NCI-H187 treated with DMSO at 0.1 percent for 48 hours (cell line): ENCODE measurements at places on chromosomes 7 and 10.

DNA sequence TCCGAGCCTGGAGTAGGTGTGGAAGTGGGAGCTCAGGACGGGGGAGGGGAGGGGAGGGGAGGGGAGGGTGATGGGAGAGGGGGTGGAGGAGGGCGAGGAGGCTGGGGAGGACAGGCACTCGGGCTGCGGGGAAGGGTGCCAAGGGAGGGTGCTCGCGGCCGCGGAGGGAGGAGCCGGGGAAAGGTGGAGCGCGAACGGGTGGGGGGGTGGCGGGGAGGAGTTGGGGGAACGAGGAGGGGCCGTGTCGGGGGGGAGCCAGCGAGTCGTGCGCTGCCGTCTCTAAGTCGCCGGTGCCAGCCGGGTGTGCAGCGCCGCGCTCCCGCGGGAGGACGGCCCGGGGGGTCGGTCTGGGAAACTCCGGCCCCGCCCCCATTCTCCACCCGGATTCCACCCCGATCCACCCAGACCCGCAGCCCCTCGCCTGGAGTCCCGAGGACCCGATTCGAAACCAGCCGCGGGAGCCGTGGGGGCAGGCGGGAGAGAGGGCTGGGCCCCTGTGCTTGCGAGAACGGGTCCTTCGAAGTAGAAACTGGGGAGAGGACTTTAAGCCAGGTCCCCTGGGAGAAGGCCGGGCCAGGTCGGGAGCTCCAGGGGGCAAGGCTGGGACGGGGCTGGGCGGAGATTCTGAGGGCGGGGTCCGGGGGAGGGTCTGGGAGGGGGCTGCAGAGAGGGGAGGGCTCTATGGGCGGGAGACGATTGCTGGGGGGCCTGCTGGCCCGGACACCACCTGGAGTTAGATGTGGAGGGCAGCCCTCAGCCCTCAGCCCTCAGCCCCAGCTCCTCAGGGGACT, at the start of gene ZNF467:
Gene ZNF467 (minus strand): TSS at position 143 of the 791 bp plus-strand sequence. CDS start 2,556 bp downstream, outside the sequence.
- DNase-seq, result no peak

DNA sequence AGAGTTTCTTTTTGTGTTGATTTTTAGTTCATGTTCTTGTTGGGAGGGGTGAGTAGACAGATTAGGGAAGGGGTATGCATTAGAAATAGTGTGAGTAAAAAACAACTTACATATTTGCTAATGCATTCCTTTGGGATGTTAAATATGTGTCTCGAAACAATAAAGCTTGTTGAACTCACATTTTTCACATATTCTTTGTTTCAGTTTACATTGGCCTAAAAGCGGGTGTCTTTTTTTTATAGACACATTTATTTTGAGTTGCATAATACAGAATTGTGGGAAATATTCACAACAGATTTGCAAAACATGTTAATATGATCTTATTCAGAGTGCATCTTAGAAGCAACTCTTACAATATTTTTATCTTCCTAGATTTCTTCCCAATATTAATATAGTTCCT, 337.5 kb upstream of the CNTNAP2 start:
- DNase-seq, result no peak

- DNase-seq, result no peak
Measured at GRCh38 chr7:2106924-2107323, 125.8 kb downstream of the MAD1L1 start.

- no peak for DNase-seq
Measured at GRCh38 chr7:78169992-78170391, 371.4 kb downstream of the PHTF2 start.

DNA sequence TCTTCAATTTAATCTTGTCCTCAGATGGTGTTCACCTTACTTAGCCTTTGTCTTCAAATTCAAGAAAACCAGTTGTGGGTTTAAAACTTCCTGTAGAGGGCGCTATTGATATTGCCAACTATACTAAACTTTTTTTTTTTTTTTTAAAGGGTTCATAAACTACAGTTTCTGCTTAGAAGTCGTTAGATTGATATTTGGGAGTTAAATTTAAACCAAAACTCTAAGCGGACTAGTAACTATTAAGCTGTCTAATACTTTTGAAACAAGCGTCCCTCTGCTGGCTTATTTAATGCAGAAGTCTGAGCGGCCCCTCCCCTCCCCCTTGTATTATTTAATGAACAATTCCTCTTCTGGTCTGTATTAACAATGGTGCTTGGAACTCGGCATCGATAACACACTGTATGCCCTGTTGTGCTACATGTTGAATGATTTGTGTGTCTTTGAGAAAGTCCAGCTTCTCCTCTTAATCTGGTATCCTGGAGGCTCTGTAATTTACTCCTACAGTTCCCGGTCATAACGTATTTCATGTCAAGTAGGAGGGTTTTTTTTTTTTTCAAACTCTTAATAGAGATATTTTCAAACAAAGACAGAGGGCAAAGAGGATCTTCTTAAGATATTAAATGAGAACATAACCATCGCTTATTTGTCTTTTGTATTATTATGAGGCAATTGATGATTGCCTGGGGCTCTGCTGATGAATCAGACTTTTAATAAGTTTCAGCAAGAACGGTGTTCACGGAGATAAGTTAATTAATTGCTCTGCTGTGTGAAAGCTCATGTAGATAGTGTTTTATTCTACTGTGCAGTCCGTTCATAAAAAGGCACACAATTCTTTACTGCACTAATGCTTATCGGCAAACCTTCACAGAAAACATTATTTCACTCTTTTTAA, 22.6 kb upstream of the CREB5 start:
- DNase-seq, result no peak

DNA sequence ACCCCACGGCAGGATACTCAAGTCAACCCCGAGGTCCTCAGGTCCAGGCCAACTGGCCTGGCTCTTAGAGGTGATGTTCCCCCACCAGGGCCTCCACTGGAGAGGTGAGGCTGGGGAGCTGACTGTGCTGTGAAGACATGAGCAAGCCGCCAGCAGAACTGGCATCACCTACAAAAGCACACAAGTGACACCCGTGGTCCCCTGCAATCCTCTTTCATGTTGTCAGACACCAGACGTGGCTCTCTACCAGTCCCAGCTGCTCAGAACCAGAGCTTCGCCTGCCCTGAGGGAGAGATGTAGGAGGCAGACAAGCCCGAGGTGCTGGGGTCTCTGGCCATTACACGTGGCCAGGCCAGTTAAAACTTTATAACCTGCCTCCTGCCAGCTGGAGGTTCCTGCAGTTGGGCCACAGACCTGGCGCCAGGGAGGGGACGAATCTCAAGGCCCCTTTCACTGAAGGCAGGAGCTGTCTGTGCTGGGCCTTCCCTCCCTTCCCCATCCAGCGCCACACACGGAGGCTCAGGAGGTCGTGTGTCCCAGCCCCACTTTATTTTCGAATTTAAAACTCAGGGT, 2.2 kb downstream of the COMTD1 start:
- DNase-seq, result no peak

- no peak for DNase-seq
Measured at GRCh38 chr7:4461531-4461930, 220.6 kb upstream of the FOXK1 start.

- DNase-seq, result no peak
Measured at GRCh38 chr7:21191321-21192073, 236.4 kb upstream of the SP4 start.

DNA sequence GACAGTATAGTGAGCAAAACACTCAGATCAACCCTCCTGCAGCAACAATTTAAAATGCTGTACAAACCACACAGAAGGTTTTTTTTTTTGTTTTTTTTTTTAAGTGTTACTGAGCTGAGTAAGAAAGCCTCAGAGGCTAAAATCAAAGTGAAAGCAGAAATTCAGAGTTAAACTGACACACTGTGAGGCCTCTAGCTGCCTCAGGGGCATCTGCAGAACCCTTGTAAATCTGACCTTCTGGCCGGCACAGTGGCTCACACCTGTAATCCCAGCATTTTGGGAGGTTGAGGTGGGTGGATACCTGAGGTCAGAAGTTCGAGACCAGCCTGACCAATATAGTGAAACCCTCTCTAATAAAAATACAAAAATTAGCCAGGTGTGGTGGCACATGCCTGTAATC, 7.4 kb upstream of the GNA12 start:
- DNase-seq, result no peak

DNA sequence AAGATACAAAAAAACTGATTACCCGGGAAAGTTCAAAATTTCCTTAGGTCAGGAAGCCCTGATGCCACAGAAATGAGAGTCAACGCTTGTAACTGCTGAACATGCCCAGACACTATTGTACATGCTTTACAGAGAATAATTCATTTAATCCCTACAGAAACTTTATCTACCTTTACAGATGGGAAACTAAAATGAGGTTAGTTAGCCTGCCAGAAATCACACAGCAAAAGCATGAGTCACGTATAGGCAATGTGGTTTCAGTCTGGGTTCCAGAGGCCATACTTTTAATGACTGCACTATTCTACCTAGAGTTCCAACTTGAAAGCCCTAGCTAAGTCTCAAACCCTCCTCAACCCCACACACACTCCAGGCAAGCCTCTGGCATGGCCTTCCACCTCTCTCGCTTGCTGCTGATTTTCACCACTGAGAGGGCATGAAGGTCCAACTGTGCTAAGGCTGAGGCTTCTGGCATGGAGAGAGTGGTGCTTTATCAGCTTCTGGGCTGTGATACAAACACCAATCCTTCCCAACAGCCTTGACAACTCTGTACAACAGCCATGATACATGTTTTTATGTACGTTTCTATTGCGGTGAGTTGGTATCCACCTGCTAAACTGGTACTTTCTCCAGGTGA, 1011.2 kb upstream of the GHITM start:
- no peak for DNase-seq

GRCh38 chr10:133006806-133007205, 64.4 kb upstream of the CFAP46 start:
- DNase-seq, result no peak

DNA sequence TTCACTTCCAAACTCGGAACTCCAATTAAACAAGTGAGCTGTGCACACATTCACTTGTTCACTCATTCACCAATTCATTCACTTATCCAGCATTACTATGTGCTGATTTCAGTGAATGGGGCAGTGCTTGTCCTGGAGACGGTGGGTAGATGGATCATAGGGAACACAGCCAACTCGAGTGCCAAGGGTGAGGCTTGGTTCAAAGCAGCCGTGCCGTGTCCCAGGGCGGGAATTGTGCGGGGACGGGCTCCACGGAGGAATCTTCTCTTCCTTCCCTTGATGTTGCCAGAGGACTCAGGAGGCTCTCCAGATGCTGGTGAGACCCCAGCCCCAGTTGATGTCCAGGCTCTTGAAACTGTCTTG, 2.9 kb downstream of the SH2D4B start:
- DNase-seq, result no peak

DNA sequence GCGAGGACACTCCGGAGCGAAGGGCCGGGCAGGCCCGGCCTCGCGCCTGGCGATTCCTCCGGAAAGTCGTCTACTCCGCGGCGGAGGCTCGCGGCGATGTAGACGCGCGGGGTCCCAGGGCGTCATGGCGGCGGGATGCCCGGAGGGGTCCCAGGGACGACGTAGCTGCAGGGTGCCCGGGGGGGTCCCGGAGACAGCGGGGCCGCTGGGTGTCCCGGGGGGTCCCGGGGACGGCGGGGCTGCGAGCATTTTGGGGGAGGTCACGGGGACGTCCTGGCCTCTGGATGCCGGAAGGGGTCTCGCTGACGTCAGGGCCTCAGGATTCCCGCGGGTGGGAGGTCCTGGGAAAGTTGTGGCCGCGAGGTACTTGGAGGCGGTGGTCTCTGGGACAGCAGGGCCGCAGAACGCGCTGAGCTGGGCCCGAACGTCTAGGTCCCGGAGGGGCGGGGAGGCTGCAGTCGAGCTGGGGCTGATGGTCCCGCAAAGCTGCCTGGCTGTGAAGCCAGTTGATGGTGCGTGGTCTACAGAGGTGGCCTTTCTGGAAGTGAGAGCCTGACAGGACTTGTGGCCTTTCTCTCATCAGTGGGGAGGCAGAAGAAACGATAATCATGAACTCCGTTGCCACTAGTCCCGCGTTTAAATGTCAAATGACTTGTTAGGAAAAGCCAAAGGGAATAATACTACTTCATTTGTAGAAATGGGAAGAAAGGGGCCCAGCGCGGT, 637 bp downstream of the HSPA14 start:
- DNase-seq, result no peak

DNA sequence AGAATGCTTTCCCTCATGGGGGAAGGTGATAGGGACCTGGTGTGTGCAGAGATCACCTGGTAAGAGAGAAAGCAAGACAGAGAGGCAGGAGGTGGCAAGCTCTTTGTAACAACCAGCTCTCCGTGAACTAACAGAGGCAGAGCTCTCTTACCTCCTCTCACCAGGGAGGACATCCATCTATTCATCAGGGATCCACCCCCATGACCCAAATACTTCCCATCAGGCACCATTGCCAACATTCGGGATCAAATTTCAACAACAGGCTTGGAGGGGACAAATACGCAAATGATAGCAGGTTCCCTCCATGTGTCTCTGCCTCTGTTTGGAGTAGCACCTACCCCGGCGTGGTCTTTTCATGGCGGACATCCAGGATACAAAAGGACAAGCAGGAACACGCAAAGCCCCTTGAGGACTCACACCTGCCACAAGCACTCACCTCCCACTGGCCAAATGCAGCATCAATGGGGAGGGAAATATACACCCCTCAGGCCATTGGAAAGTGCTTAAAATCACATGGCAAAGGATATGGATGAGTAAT, 431.2 kb upstream of the AUTS2 start:
- peak; percentile 99 for DNase-seq

- DNase-seq, result no peak
Measured at GRCh38 chr10:103040418-103040817, 122.3 kb downstream of the CNNM2 start.

- no peak for DNase-seq
Measured at GRCh38 chr7:45718464-45719330, 144.5 kb downstream of the ADCY1 start.

DNA sequence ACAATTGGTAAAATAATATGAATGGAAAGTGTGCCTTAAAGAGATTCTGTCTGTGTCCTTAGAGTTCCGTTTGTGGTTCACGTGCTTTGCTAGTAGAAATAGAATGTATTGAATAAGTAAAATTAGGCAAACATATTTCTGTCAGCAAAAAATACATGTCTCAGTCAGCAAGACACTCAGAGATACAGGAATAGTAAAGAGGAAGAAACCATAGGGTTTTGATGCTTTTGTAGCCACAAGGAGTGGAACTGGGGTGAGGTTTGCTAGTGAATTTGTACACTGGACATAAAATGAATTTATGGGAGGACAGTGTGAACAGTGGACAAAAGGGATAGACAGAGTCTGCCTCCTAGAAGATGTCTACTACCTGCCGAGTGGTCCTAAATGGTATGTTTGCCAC, 289.2 kb upstream of the NRP1 start:
- DNase-seq, result no peak

DNA sequence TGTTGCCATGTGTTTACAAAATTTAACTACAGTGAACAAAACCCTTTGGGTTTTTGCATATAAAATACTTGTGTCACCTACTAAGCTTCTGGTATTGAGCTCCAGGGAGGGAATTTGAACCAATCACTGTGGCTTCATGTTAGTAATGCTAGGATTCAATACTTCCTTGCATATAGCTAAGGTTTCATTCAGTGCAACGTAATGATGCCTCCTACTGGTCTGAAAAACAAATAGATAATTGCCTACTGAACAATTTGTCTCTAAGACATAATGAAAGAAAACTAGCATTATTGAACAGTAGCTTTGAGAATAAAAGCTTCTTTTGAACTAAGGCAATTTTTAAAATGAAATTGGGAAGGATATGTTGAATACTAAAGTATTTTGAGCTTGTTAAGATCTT, 244.4 kb downstream of the ZWINT start:
- no peak for DNase-seq
